ENCODE measurements at places on chromosomes 7 and 10.

- DNase-seq = no peak
These were observed 525 bp upstream of the CHUK start for GRCh38 chr10:100229819-100230422.

- DNase-seq = no peak
These were observed 9.5 kb downstream of the RAB18 start for GRCh38 chr10:27513451-27514191.

- DNase-seq = no peak
These were observed 6.9 kb upstream of the SH2D4B start for GRCh38 chr10:80530816-80531215.

GRCh38 chr10:76040107-76040829 lies 608.8 kb downstream of the LRMDA start:
- no peak for DNase-seq

DNA sequence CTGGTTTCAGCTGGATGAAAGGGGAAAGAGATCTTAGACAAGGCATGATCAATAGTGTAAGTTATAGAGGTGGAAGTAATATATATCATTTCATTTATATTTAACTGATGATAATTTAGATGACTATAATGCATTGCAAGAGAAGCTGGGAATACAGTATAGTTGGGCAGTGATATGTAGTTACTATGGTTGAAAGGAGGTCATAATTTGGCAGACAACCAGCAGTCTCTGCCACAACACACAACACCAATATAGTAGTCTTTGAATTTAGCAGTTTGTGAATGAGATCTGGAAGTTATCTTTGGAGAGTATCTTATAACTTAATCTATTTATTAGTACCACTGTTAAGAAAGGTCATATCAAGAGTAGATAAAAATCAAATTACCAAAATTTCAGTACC lies 39.9 kb downstream of the TAX1BP1 start:
- no peak for DNase-seq

DNA sequence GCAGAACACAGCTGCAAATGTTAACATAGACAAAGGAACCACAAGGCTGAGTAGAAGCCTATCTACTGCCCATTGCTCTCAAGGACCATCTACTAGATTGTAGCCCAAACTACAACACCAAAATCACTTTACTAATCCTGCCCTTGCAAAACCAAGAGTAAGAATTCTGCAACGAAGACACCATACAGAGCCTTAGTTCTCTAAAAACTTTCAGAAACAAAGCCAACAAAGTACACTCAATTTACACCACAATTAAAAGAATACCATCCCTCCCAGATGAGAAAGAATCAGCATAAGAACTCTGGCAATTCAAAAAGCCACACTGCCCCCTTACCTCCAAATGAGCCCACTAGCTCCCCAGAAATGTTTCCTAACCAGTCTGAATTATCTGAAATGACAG lies 294.3 kb downstream of the CTNNA3 start:
- no peak for DNase-seq

DNA sequence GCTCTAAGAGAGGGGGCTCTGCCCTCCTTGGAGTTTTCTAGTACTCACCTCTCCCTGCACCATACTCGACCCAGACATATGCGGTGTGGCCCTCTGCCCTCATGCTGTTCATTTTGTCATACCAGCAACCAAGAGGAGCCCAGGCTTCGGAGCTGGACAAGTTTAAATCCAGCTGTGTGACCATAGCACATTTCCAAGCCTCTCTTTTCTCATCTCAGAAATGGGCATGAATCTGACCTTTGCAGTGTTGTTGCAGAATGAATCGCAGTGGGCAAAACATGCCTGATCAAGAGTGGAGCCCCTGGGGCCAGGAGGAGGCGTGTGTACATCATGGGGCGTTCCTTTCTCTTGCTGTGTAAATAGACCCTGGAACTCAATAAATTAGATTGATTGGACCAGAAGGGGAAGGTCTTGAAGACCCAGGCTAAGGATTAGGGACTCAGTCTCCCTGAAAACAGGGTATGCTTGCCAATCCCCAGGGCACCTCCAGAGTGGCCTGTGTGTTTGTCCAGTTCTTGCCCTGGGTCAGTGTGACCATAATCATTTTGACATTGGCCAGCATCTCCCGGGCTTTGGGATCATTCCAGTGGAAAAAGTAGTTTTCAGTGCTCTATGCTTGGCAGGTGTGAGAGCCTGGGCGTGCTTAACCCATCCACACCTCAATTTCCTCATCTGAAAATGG lies 59.6 kb downstream of the ZMIZ1 start:
- no peak for DNase-seq

DNA sequence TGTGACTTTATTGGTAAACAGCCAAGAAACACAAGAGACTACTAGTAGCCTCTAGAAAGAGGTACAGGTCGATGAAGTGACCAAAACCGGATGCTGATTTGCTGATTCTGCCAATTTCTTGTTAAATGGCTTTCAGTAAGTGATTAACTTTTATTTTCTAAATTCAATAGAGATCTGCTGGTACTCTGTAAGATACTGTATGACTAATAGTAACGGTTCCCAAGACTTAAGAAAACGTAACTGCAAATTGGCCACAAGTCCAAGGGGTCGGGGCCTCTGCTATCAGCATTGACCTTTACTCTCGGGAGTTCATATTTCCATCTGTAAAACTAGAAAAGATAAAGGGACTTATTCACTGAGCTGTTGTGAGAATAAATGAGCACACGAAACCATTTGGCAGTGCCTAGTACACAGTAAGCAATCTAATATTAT lies 1.4 kb downstream of the FAM3C start:
- DNase-seq = no peak

DNA sequence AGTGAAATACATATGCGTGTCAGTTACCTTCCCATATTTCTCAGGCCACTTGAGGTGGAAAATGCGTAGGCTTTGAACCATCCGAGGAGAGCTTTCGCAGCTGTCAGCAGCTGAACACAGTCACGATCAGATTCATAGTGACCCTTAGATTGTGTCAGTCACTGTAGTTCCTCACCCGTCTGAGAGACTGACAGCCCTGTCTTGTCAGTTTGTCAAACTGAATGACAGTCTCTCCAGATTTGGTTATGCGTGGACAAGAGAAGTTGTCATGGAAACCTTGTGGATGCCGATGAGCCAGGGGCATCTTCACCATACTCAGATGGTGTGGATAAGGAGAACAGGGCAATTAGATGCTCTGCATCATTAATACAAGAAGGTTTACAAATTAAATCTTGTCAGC lies 546.3 kb downstream of the TYW1 start:
- no peak for DNase-seq

DNA sequence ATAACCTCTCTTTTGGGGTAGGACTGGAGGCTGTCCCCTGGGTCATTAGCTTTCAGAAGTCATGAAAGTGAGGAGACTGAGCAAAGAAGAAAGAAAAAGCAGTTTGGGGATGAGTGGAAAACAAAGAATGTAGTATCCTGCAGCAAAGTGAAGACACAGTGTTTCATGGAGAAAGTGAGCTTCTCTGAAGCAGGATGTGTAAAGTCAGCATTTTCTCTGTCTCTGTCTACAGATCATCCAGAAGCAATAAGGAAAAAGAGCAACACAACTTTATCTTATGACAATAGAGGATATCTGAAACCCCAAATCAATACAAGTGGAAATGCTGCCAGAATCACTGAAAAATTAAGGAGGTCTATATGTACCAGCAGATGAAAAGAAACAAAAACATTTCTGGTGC lies 28.4 kb upstream of the ZNF248 start:
- DNase-seq = no peak

GRCh38 chr10:4338768-4339167 lies 487.2 kb upstream of the AKR1E2 start:
- DNase-seq = no peak

GRCh38 chr10:35577926-35578617 lies 27.1 kb upstream of the GJD4 start:
- DNase-seq = no peak

DNA sequence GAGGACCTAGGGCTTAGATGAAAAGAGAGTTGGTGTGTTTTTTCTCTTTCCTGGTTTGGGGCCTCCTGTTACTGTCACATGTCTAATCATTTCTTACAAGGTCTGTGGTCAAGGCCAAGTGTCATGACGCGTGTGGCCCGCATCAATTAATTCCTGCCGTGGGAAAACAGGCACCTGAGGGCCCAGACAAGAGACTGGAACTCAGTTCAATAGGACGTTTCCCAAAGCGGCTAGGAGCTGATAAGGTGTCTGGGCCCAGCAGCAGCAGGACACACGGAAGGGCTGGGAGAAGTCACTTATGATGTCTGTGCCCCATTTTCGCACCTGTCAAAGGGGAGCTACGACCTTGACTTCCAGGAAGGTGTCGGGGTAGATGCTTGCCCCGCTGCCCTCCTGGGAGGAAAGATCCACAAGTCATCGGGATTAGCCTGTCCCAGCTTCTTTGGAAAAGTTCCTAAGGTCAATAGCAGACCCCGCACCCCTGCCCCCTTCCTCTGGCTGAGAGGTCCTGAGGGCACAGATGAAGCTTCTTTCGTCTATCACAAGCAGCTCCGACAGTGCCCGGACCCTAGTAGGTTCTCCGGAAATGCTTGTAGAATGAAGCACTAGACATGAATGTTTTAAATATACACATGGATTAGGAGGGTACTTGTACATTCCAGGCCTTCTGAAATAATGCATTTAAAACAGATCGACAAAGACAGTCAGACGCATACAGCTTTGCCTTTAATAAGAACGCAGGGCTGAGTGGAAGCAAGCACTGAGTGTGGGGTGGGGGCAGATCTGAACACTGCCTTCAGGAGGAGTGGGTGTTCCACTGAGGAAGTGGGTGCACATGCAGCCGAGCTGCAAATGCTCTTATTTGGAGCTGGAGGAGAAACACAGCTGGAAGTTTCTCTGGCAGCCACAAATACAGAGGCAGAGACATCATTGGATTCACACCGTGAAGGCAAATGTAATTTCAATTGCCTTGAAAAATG lies 237.5 kb upstream of the GRB10 start:
- DNase-seq = peak; percentile 8

GRCh38 chr7:2437537-2438148 lies 34.2 kb downstream of the CHST12 start:
- DNase-seq = no peak

DNA sequence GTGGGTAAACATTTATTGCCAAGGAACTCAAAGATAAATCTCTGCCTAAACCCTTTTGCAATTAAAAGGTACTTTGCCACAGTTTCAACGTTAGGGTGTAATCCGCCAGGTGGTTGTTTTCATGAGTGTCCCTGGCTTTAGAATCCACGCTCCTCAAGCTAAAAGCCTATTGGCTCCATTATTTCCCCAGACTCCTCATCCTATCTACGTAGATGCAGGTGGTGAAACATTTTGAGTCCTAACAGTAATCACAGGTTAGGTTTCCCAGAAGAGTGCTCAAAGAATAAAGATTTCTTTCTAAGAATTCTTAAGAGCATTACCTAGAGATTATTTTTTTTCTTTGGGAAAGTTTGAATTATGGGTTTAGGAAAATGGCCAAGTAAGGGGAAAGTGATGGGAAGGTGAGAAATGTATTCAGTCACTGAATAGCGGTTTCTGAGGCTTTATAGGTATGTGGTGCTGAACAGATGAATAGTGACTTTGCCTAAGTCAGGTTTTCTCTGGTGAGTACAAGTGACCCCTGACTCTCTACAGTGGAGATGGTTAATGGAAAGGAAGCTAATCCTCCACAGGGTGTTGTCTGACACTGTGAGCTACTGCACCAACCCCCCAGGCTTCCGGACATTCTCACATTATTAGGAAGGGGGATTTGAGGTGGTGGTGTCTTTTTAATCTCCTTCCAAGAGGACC lies 60.2 kb downstream of the NRP1 start:
- no peak for DNase-seq

GRCh38 chr10:22570733-22571430 lies 143.5 kb downstream of the PIP4K2A start:
- no peak for DNase-seq

- DNase-seq = no peak
These were observed 5.3 kb upstream of the ACTR3B start for GRCh38 chr7:152754075-152754730.

GRCh38 chr7:27100694-27101170 lies 1.8 kb downstream of the HOXA2 start:
- no peak for DNase-seq

DNA sequence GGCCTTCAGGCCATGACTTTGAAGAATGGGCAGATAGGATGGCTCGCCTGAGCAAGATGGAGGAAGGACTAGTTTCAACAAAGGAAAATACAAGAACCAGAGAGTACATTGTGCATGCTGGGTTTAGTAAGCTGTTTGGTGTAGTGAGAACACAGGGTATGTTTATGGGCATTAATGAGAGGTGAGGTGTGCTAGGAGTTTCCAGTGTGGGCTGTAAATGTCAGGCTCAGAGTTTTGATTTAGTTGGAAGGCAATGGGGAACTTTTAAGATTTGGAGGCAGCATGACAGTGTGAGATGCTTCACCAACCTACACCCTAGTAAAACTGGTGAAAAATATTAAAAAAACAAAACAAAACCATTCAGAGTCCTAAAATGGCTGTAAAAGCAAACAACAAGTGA lies 13.3 kb downstream of the IGFBP1 start:
- DNase-seq = no peak
